ENCODE measurements at places on chromosomes 11 and 22. TPM values are rescaled to one million over a fixed set of nuclear protein-coding genes. Genes with fewer than 3 reads are reported as not detected.

The CCDC73 gene
- not detected for total RNA-seq

The ACTN3 gene
- total RNA-seq = not detected

The EHF gene
- not detected for total RNA-seq

The ZDHHC5 gene
- total RNA-seq = 53.7 TPM

The ANO9 gene
- 28.2 TPM for total RNA-seq

The PKNOX2 gene
- not detected for total RNA-seq

The RCOR2 gene
- 2.1 TPM for total RNA-seq

The EFCAB6 gene
- 0.16 TPM for total RNA-seq

The C11orf16 gene
- total RNA-seq = not detected

The CLCF1 gene
- total RNA-seq = 0.81 TPM

The GRAP2 gene
- 86.8 TPM for total RNA-seq

The MPZL3 gene
- 51.7 TPM for total RNA-seq

The APOBEC3G gene
- 66.5 TPM for total RNA-seq

The OR51B2 gene
- total RNA-seq = not detected

The MMP8 gene
- not detected for total RNA-seq

The DNAJB7 gene
- not detected for total RNA-seq

The PRRG4 gene
- total RNA-seq = 0.34 TPM

The GGTLC3 gene
- not detected for total RNA-seq

The OR56B4 gene
- not detected for total RNA-seq

The ROM1 gene
- total RNA-seq = 0.79 TPM

The CASP4 gene
- total RNA-seq = 39.6 TPM

The MMP7 gene
- not detected for total RNA-seq

The DDIAS gene
- total RNA-seq = 22.3 TPM

The KRTAP5-2 gene
- total RNA-seq = not detected

The KLHL35 gene
- 0.16 TPM for total RNA-seq

The TRPM5 gene
- not detected for total RNA-seq
